D721Med (cell line): ENCODE measurements at places on chromosomes 4 and X.

DNA sequence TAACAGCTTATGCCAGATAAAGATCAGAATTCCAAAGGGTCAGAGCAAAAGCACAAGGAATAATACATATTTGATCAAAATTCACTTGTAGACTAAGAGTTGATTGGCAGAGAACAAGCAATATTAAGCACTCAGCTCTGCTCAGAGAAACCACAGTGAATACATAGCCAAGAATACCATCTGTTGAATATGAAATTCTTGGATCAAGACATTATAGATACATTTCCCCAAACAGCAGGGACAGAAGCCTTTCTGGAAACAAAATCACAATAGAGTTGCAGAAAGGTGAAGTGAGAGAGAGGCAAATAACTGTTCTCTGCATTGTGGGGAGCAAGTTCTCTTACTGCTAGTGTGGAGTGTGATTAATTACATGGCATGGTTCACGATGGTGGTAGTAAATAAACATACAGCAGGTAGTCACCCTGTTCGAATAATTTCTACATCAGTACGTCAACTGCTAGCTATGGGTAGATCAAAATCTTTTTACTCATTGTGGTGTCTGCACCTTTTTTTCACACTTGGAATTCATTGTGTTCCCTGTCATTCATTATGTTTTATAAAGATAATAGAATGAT, 366.7 kb downstream of the PCDH7 start:
- no peak for DNase-seq

GRCh38 chr4:100843910-100844309, 326.1 kb upstream of the EMCN start:
- DNase-seq, result no peak

GRCh38 chr4:41426539-41426938, 111.4 kb upstream of the LIMCH1 start:
- DNase-seq, result no peak

- no peak for DNase-seq
Measured at GRCh38 chr4:15837591-15837990, 59.5 kb downstream of the CD38 start.

DNA sequence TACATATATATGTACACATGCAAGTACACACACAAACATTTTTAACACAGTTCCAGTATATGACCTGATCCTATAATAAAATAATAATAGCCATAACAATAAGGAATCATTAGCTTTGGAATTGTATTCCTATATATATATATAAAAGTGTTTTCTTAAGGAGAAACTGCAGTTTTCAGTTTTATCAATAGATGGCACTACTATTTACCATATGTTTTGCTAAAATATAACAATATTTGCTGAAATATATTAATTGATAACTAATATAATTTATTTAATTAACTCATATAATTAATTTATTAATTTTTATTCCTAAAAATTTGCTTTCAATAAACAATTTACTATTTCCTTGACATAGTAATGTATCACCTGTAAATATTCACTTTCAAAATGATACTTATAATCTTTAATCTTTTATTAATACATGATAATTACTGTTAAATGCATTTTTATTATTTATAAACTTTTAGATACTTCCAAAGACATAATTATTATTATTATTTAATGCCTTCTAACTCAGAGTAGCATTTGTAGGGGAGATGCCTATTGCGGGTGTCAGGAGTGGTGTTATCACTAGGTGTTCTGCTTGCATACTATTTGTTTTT, 599.5 kb downstream of the FSTL5 start:
- DNase-seq, result no peak

GRCh38 chr4:78863254-78863869, 75.9 kb downstream of the PAQR3 start:
- DNase-seq, result no peak

DNA sequence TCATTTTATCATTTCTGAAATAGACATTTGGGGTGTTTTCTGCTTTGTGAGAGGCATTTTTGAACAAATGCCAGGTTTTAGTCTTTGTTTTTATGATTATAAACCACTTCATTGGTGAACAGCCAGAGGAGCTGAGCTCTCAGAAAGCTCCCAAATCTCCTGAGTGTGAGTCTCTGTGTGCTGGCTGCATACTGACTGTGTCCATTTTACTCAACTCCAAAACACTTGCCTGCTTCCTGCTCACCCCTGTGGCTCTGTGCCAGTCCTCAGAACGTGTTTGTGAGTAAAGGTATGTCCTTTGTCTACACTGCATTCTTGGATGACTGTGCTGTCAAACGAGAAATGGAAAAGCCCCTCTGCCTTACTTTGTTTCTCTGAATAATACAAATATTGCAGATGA, 5.4 kb upstream of the LRAT start:
- DNase-seq, result no peak

GRCh38 chr4:61294936-61295335, 94.8 kb downstream of the ADGRL3 start:
- DNase-seq, result no peak

DNA sequence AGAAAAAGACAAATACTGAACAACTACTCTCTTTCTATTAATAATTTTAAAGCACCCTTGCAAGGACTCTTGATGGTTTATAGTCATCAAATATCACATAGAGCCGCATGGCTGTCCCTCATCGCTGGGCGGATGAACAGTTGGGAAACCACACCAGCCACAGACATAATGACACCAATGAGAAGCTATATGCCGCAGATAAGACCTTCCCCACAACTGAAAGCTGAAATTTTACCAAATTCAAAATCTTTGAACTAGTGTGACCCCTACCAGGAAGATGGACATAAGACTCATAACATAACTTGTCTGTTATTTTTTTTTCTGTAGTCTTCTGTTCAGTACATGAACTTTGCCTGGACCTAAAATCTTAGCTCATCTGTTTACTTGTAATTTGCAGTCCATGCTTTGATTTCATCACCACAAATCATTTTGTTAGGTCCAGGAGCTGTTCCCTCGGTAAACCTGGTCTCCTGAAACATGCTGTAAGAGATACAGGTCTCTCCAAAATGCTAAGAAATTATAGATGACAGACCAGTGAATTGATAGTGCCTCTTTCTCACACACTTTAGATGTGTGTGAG, 157.3 kb upstream of the RAPGEF2 start:
- no peak for DNase-seq

- no peak for DNase-seq
Measured at GRCh38 chr4:151933122-151933827, 172.5 kb upstream of the GATB start.

DNA sequence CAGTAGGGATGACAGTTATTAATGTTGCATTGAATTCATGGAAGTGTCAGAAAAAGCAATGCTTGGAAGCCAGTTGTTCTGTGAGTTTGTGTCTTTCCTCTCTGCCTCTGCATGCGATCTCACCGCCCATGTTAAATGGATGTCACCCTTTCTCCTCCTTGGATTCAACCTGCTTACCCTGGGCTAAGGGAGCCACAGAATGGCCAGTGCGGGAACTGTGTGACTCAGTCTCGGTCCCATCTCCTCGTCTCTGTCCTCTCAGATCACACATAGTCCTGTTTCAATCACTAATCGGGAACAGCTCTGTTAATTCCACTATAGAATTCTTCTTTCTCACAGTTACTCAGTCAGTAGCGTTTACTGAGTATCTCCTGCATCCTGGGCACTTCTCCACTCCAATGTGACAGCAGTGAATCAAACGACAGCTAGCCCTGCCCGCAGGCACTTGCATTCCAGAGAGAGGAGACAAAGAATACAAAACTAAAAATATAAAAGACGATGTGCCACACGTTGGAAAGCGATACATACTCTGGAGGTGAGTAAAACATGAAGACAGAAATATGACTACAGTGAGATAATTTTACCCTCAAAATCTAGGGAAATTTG, 53.6 kb upstream of the TLR3 start:
- DNase-seq, result no peak
